EL (cell line): ENCODE measurements at places on chromosomes 16 and 17.

DNA sequence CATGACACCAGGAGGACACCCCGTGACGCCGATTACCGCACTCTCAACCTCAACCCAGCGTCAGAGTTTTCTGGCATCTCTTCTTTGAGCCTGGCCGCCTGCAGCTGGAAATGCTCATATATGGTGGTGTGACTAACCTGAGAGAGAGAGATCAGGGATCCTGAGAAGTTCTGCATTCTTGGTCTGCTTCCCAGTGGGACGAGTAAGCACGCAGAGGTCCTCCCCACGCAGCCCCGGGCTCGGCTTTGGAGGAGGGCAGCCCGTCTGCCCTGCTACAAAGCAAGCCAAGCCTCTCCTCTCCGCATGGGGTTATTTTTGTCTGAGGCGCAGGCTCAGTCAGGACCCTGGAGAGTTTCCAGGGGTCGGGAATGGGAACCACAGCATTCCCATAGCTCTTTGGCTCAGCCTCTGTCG, 16.5 kb downstream of the CRISPLD2 start:
- peak; percentile 100 for DNase-seq

DNA sequence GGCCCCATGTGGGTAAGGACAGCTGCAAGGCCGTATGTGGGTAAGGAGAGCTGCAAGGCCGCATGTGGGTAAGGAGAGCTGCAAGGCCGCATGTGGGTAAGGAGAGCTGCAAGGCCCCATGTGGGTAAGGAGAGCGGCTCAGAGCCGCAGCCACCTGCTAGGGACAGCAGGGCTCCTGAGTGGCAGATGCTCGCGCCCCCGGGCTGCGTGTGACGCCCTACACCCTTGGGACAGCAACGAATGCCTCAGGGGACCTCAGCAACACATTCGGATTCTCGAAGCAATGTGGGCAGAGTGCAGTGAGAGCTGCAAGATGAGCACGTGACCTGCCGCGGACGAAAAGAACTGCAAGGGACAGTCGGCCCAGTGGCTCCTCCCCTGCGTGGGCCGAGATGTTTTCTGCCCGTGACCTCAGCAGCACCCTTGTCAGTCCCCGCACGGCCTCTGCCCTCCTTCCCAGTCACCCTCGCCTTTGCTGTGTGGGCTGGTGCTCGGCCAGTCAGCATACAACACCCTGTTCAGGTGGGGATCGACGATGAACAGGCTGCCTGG, 9.6 kb upstream of the SLC38A8 start:
- DNase-seq = no peak

GRCh38 chr17:51064061-51064735, 56.5 kb downstream of the SPAG9 start:
- DNase-seq = no peak

DNA sequence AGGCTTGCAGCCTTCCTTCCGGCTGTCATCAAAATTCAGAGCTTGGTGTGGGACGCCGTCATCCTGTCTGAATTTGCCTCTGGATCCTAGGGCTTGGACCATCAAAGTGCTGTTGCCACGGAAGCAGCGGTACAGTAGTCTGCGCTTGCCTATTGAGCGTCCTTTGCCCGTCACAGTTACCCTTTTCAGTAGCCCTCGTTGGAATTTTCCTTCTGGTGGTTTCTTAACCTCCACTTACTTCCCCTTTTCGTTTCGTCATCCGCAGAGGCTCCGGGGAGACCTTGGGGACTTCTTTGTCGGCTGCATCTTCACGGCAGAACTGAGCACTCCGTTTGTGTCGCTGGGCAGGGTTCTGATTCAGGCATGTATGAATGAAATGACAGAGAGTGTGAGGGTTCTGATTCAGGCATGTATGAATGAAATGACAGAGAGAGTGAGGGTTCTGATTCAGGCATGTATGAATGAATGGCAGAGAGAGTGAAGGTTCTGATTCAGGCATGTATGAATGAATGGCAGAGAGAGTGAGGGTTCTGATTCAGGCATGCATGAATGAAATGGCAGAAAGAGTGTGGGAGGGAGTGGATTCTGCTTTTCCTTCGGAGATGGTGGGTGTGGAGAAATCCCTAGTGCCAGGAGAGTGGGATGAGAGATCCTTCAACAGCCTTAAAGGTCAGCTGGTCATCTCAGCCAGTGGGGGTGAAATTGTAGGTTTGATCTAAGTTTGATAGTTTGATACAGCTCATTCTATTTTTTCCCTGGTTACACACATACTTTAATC, 8.0 kb downstream of the TLCD3A start:
- DNase-seq = no peak

- DNase-seq = no peak
These were observed 131.8 kb downstream of the CDH11 start for GRCh38 chr16:64990101-64990500.

DNA sequence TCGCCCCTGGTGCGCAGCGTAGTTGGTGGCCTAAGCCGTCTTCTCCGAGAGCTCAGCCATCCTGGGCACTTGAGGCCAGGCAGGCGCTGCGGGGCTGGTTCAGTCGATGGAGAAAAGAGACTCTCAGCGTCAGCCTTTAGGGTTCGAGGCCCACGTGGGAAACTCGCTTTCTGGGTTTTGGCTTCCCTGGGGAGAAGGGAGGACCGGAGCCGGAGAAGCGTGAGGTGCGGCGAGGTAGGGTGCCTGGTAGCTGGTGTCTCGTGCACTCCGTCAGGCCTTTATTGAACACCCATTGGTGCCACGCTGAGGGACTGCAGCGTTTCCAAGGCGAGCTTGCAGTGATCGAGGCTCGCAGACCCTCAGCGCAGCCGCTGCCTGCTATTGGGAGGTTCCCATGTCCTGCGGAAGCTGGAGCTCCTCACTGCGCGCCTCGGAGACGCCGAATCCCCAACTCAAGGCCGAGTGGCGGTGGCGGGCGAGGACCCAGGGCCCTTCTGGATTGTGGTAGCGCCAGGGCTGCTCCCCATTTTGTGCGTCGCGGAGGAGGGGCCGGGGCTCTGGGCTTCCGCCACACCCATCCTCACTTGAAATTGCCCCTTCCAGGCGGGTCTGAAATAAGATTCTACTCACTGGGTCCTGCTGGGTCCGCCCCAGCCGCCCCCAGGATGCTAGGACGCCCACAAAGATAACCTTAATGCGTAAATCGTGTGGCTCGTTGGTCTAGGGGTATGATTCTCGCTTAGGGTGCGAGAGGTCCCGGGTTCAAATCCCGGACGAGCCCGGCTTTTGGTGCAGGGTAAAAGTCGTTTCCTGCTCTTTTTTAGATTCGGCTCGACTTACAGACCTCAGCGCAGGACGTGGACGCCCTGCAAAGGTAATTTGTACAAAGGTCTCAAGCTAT, 1.2 kb downstream of the OR1F1 start:
- peak; percentile 81 for DNase-seq

DNA sequence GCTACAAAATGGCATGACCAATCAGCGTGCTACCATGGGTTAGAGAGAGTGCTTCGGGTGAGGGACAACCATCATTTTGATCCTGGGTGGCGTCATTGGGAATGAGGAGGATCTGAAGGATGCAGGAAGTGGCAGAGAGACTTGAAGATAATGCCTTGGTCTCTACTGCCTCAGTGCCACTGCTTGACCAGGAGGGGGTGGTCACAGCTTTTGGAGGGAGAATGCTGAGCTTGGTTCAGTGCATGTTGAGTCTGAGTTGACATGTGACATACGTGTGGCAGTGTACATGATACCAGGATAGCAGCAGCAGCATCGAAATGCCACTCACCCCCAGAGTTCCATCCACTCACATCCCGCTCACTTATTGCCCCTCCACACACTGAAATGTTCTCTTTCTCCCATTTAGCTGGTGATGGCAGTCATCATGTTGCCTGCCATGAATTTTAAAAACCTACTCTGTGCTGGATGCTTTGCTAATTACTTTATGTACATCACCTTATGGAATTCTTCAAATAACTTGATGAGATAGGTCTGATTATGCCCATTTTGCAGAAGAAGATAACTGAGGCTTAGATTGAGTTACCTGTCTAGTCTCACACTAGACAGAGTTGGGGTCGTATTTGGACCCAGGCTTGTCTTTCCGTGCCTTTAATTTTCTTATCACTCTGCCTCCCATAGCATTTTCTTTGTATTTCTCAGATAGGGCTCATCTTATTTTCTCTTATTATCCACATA, 36.7 kb downstream of the ARSG start:
- DNase-seq = no peak

GRCh38 chr16:58154345-58154744, 25.2 kb upstream of the CFAP20 start:
- no peak for DNase-seq

- peak; percentile 87 for DNase-seq
These were observed 14.8 kb downstream of the PLD6 start for GRCh38 chr17:17191346-17191792.

- no peak for DNase-seq
These were observed 110.2 kb downstream of the ABCC6 start for GRCh38 chr16:16113076-16113475.

DNA sequence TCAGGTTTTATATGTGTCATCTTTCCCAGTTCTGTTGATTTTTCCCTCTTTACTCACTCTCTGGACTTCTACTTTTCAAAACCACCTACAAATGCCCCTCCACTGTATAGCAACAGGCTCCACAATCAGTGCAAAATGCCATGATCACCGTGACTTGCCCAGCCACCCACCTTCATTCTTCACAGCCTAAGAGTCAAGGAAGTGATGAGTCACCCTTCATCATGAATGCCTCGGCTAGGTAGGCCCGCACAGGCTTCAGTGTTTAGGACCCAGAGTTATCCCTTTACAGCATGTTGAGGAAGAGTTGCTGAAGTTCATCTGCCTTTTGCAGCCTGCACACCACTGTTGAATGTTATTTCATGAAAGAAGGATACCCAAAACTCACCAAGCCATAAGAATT, 158.6 kb downstream of the PMP22 start:
- DNase-seq = peak; percentile 47

DNA sequence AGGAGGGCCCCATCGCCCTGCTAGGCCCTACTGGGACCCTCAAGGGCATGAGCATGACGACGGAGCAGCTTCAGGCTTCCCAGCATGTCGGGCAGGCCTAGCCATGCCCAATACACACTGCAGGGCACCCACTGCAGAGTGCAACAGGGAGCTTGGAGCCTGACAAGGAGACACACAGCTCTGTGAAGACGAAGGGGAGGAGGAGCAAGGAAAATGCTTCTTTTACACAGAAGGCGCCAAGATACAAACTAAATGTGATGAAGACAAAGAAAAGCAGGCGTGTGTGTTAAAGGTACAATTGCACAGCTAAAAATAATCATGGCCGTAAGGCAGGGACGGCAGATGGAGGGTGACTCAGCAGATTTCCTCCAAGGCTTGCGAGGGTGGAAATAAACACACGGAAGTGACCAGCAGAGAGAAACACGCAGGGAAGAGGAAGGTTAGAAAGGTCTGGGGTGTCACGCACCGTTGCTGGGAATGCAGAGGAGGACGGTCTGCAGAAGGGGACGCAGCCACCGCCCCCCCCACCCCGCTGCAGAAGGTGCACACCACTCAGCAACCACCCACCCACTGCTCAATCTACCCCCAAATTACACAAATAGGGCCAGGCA, 108.5 kb downstream of the ZNF778 start:
- peak; percentile 83 for DNase-seq

- no peak for DNase-seq
These were observed 39.0 kb downstream of the DNAH17 start for GRCh38 chr17:78538033-78538776.

GRCh38 chr17:67999291-67999911, 3.1 kb upstream of the C17orf58 start:
- DNase-seq = peak; percentile 39

- no peak for DNase-seq
These were observed 201.0 kb upstream of the WSCD1 start for GRCh38 chr17:5869041-5869745.

DNA sequence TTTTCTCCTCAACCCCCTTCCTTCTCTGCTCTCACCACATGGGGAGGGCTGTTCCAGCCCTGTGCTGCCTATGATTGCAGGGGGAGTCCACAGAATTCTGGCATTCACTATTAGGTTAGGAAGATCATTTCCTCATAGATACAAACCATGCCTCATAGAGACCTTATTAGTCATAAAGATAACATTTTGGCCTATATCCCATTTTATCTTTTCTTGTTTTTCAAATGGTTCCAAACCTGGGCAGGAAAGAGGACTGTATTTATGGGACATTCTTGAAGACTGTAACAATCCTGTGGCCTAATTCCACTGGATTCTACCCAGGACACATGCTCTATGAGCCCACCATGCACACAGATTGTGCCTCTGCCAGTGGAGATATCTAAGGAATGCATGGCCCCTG, 51.7 kb downstream of the ASIC2 start:
- DNase-seq = peak; percentile 10

DNA sequence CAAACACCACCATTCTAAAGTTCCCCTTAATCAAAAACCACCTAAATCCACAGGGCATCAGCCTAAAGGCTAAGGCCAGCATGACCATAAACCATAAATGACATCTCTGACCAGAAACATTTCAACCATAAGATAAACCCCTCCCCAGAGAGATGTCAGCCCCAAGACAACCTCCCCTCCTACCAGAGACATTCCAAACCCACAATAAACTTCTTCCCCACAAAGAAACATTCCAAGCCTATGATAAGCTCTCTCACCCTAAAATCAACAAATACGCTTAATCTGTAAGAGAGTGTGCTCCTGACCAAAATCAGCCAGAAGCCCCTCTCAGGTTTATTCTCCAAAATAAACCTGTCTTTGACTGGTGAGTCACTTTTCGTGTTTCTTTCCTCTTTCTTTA, 54.8 kb downstream of the SLFN5 start:
- peak; percentile 48 for DNase-seq

- no peak for DNase-seq
These were observed 5.3 kb downstream of the NKIRAS2 start for GRCh38 chr17:42025191-42025579.

DNA sequence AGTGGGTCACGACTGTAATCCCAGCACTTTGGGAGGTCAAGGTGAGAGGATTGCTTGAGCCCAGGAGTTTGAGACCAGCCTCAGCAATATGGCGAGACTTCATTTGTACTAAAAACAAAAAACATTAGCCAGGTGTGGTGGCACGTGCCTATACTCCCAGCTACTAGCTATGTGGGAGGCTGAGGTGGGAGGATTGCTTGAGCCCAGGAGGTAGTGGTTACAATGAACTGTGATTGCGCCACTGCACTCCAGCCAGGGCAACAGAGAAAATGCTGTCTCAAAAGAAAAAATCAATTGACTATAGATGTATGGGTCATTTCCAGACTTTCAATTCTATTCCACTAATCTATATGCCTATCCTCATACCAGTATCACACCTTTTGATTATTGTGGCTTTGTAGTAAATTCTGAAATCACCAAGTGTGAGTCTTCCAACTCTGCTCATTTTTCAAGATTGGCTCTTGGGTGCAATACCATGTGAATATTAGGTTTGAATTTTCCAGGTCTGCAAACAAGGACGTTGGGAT, 27.2 kb upstream of the CEP20 start:
- no peak for DNase-seq
